Ureter (tissue), 1 donor: ENCODE measurements at places on chromosomes 4 and X.

DNA sequence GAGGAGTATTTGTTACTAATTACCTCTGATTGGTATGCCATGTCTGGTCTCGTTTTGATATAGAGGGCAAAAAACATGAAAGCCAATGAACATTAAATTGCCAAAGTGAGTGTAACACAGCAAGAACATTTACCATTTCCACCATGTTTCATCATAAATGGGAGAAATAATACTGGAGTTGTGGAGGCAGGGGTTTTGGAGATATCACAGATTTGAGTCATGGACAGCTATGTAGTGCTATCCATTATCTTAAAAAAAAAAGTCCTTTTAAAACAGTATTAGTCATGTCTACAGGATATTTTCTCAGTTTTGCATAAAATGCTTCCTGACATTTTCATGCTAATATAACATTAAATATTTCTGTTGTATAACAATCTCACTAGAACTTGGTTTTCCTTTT, 301.2 kb downstream of the IL1RAPL1 start:
- no peak for DNase-seq

DNA sequence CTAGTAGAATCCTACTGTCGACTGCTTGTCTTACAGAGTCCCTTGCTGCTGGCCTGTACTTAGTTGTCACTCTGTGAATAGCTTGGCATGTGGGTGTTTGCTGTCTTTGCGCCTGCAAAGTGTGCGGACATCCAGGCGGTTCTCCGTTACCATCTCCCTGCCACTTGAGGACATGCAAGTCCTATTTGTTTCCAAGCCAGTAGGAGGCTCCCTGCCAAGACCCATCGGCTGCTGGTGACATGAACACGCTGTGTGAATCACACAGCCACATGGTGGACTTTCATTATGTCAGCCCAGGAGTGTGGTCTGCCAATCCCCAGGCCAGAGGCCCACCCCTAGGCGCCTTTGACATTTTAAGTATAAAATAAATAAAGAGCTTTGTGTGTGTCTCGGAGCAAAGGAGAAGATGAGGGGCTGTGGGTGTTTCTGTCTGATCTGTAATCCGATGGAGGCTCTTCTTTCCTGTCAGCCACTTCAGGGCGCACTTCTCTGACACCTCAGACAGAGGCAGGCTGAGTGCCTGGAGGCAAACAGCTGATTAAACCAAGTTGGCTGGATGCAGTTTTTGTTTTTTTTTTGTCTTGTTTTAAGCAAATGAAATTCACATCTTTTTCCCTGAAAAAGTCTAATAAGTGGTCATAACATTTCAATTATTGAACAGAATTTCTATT, 51.5 kb downstream of the ALPK1 start:
- peak; percentile 71 for DNase-seq

DNA sequence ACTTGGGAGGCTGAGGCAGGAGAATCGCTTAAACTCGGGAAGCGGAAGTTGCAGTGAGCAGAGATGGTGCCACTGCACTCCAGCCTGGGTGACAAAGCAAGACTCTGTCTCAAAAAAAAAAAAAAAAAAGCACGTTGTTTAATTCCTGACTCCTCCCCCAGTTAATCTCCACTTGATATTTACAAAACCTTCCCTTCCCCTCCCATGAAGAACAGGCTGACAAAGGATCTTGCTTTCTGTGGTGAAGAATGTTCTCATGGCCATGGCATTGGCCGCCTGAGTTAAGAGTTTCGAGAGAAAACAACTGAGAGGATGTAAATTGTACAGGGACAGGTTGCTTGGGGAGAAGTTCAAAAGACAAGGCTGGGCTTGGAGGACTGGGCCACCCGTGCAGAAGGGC, 168.2 kb upstream of the BCOR start:
- no peak for DNase-seq

DNA sequence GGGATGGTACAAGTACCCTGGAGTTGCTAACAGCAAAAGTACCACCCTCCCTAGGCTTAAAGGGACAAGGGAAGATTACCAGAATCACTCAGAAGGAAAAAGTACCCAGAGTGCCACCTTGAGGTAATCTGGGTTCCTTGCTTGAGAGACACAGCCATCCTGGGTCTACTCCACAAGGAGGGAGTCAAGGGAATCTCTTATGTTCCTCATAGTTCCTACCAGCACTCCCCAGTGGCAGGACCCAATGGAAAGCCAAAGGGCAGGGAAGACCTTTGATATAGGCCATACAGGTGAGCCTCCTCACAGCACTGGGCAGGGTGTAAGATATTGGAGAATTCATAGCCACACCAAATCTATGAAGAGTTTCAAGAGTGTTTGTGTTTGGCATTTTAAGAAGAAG, 5.7 kb downstream of the IL2 start:
- no peak for DNase-seq

DNA sequence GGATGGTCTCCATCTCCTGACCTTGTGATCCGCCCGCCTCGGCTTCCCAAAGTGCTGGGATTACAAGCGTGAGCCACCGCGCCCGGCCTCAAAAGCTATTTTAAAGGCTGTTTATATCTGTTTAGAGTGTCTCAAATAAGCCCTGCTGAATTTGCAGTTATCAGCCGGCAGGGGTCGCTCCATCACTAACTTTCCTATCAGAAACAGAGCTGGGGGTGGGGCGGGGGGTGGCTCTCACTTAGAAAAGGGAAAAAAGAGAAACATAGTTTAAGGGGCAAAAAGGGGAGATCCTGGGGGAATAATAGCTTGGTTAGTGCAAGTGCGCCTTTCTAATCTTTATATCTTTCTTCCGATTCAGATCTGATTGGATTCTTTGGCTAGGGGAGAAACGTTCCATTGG, 450.7 kb downstream of the UBE2NL start:
- DNase-seq, result no peak

DNA sequence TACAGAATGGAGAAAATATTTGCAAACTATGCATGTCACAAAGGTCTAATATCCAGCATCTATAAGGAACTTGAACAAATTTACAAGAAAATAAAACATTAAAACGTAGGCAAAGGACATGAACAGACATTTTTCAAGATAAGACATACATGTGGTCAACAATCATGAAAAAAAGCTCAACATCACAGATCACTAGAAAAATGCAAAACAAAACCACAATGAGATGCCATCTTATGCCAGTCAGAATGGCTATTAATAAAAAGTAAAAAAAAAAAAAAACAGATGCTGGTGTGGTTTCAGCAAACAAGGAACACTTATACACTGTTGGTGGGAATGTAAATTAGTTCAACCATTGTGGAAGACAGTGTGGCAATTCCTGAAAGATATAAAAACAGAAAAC, 75.8 kb upstream of the IL13RA2 start:
- no peak for DNase-seq

GRCh38 chrX:31540313-31540712, 468.5 kb upstream of the FTHL17 start:
- no peak for DNase-seq

GRCh38 chr4:145773581-145774234, 93.8 kb downstream of the C4orf51 start:
- DNase-seq, result no peak

DNA sequence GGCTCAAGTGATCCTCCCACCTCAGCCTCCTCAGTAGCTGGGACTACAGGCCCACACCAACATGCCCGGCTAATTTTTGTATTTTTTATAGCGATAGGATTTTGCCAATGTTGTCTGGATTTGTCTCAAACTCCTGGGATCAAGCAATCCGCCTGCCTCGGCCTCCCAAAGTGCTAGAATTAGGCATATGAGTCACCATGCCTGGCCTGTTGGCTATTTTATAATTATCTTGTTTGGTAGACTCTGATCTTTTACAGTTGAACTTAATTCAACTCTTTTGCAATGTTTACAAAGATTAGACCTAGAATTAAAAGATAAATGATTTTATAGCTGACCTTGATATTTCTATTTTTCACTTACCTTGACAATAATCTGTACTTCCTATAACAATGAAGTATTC, 18.0 kb downstream of the DCK start:
- no peak for DNase-seq

- no peak for DNase-seq
These were observed 12.8 kb upstream of the SLITRK4 start for GRCh38 chrX:143648705-143649104.

- DNase-seq, result no peak
These were observed 43.0 kb upstream of the KCNIP4 start for GRCh38 chr4:21991562-21991961.

DNA sequence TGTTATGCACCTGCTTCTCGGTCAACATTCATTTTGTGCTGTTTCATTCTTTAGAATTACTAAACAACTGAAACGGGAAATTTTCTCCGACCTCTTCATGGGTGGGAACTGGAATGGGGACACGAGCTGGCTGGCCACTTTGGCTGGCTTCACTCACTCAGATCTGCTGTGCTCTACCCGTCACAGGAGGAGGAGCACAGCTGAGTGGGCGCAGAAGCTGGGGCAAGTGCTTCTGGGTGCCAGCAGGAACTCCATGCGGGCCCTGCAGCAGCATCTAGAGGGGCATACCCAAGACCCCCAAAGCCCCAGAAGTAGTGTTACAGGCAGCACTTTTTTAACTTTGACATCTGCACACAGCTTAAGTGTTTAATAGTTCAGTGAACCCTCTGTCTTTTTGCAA, 109.6 kb downstream of the TMEM144 start:
- no peak for DNase-seq

GRCh38 chr4:74292111-74292870, 16.0 kb upstream of the EPGN start:
- DNase-seq, result no peak

DNA sequence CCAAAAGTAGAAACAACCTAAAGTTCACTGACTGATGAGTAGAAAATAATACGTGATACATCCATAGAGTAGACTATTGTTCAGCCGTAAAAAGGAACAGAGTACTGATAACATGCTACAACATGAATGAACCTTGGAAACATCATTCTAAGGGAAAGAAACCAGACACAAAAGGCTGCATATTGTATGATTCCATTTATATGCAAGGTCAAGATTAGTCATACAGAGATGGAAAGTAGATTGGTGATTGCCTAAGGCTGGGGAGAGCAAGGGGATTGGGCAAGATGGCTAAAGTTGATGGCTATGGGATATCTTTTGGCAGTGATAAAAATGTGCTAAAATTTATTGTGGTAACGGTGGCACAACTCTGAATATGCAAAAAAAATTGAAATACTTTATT, 209.1 kb downstream of the RELL1 start:
- DNase-seq, result no peak

GRCh38 chrX:143304025-143304424, 213.2 kb downstream of the SPANXN3 start:
- DNase-seq, result no peak

GRCh38 chrX:123085311-123085940, 98.7 kb upstream of the GRIA3 start:
- DNase-seq, result no peak

DNA sequence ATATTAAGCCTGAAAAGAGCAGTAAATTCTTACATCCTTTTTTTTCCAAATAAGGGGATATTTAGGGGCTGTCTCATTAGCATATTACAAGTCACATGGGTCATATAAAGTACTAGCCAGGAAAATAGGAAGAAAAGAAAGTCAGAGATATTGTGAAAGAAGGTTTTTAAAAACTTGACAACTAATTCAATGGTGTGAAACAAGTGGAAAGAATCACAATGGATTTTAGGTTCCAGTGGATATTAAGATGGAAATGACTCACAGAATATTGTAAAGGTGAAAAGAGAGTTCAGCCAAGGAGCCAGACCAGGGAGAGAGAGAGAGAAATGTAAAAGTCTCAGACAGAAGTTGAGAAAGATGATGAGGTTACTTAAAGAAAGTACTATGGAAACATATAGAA, 297.2 kb downstream of the IQCM start:
- DNase-seq, result no peak

- peak; percentile 74 for DNase-seq
These were observed 622 bp downstream of the TAFAZZIN start for GRCh38 chrX:154411981-154412340.

DNA sequence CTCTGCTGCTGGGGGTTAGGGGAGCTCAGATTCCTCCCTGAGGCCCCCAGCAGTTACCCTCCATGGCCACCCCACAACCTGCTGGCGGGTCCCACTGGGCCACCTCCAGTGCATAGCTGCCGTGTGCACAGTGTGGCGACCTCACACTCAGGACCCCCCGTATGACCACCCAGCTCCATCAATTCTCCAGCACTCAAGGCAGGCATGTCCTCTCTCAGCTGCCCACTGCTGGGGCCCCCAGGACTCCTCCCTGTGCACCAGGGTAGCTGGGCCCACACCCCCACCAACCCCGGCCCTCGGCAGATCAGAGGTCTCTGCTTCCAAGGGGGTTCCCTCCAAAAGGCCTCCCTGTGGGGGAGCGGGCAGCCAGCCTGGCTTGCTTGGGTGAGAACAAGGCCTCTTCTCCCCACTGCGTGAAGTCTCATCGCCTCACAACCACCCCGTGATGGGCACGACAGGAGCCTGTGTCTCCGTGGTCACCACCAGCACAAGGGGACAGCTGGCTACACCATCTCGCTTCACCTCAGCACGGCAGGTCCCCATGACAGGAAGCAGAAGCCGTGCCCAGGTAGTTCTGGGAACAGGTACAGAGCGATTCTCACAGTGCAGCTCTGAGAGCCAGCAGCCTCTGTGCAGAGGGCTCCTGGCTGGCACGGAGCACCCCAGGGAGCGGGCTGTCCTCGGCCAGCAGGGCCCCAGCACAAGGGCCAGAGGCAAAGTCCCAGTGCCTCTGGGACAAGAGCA, 4.6 kb upstream of the HAUS3 start:
- peak; percentile 43 for DNase-seq

- no peak for DNase-seq
These were observed 1.1 kb downstream of the PCSK1N start for GRCh38 chrX:48834383-48834709.

GRCh38 chrX:47500554-47500953, 17.5 kb upstream of the ZNF41 start:
- DNase-seq, result no peak

DNA sequence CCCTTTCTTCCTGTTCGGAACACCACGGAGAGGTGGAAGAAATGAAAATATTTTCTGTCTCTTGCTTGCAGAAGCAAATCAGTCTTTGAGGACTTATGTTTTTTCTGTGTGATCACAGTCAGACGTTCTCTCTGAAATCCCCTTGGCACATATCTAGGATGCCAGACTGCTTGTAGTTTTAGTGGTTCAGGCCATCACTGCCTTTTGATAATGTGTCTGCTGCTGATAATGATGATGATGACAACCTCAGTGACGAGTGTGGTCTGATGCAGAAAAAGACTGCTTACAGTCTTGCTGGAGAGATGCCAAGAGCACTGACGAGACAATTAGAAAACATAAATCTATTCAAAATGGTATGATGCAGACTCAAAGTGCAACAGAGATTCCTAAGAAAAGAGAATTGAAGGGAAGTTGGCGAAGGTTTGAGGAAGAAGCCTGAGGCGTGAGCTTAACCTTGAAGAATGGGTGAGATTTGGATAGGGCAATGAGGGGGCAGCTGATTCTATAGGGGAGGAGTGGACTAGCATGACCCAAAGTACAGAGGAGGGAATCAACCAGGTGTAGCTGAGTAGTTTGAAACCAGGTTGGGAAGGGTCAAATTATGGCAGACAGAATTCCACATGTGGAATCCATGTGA, 7.9 kb downstream of the RAB33A start:
- no peak for DNase-seq

DNA sequence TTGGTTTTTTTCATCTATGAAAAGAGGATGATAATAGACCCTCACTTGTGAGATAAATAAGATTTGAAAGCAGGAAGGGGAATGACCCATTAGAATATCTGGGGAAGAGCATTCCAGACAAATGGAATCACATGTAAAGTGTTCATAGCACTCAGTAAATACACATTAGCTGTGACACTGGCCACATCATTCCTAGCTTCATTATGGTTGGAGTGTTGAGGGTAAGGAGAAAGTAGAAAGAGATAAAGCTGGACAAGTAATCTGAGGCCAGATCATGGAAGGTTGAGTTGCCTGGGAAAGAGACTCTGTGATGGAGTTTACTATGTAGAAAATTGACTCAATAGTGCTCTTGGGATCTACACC, 6.9 kb upstream of the PGRMC1 start:
- DNase-seq, result no peak
